Heart left ventricle (tissue), 16 donors: ENCODE measurements at places on chromosomes 12 and 14.
A peak's percentile ranks its signal among the peaks of the same experiment; 100 is the strongest.

DNA sequence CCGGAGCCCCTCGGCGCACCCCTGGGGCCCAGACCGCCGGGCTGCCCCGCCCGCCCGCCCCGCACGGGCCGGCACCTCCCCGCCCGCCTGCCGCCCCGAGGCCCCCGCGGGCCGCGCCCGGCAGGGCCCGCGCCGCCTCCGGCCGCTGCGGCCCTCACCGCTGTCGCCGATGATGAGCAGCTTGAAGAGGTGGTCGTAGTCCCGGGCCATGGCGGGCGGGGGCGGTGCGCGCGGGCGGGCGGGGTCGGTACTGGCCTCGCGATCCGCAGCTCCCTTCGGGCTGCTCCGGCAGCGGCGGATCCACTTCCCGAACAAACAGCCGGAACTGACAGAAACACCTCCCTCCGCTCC, at the start of gene RAB35:
Gene RAB35, minus strand, starts transcription at position 313 of the 351 bp plus-strand sequence. Its CDS starts 103 bp downstream, at position 210.
- no peaks in the 10 kb centered on the region for H3K36me3 ChIP-seq
- H3K27me3 ChIP-seq, result no peaks in the 10 kb centered on the region
- peak within 1 kb of the TSS; percentile 95 for H3K27ac ChIP-seq
- peaks cover 7% of the 10 kb centered on the region for H3K4me1 ChIP-seq

GRCh38 chr12:46926526-46926925, 100.7 kb upstream of the SLC38A4 start:
- H3K27me3 ChIP-seq, result no peaks in the 10 kb centered on the region
- no peak overlapping the region for H3K4me3 ChIP-seq
- no peak for DNase-seq
- H3K4me1 ChIP-seq, result no peaks in the 10 kb centered on the region

DNA sequence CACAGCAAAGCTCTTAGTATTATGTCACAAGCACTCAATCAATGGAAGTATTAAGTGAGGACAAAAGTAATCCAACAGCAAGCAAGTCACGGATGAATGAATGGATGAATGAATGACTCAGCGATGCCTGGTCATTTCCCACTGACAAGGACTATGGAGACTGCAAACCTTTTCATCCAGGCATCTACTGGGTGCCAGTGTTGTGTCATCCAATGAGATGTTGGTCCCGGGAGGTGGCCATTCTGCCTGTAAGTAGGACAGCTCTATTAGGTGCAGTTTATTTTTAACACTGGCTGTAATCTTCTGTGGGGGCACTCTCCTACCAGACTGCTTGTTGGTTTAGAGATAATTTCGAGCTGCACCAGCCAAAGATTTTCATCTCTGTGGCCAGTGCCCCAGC, 39.4 kb downstream of the STAB2 start:
- H3K36me3 ChIP-seq, result no peaks in the 10 kb centered on the region
- H3K4me1 ChIP-seq, result no peaks in the 10 kb centered on the region
- peak overlapping the region; percentile 37 for H3K27ac ChIP-seq
- H3K27me3 ChIP-seq, result no peaks in the 10 kb centered on the region
- H3K4me3 ChIP-seq, result no peak overlapping the region

- H3K27me3 ChIP-seq, result no peaks in the 10 kb centered on the region
- H3K4me1 ChIP-seq, result no peaks in the 10 kb centered on the region
- H3K36me3 ChIP-seq, result peaks cover 81% of the 10 kb centered on the region
- no peak for DNase-seq
These were observed 69.9 kb downstream of the DDX51 start for GRCh38 chr12:132074216-132074615.

DNA sequence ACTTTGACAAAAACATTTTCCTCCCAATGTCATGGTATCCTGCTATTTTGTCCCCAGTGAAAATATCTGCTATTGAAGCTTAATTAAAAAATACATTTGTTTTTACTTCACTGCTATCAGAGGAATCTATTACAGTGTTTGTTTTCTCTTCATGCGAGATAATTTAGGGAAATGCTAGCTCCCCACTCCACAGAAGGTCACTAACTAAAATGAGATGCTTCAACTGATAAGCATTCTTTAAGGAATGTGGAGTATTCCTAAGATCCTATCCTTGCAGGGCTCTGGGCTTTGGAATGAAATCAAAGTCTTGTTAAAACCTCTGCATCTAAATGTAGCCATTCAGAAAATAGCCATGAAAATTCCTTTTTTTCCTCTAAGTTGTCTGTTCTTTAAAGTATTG, 39.5 kb downstream of the PAX9 start:
- no peak for DNase-seq
- H3K4me1 ChIP-seq, result no peaks in the 10 kb centered on the region
- H3K36me3 ChIP-seq, result no peaks in the 10 kb centered on the region
- no peaks in the 10 kb centered on the region for H3K27me3 ChIP-seq

DNA sequence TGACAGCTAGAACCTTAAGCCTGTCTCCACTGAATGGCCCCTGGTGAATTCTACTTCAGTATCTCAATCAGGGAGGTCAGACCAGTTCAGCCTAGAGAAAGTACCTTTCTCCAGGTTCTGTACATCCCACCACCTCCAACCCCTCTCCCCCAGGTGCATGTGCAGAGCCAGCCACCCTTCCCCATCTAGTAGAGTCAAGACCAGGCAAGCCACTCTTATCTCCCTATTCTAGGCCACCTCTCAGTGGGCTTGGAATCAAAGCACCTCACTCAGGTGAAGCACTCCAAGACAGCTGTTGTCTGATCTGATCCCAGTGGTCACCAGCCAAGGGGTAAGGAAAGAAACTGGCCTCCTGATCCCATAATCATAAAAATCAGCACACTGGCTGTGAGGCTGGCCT, 340.9 kb downstream of the BCL11B start:
- no peaks in the 10 kb centered on the region for H3K36me3 ChIP-seq
- no peak overlapping the region for H3K4me3 ChIP-seq
- DNase-seq, result no peak
- no peak overlapping the region for H3K27ac ChIP-seq
- H3K4me1 ChIP-seq, result no peaks in the 10 kb centered on the region

- H3K27ac ChIP-seq, result no peak overlapping the region
- H3K4me3 ChIP-seq, result no peak overlapping the region
These were observed 24.8 kb downstream of the EPYC start for GRCh38 chr12:90979951-90980350.

GRCh38 chr12:62865937-62866336, 69.0 kb downstream of the PPM1H start:
- H3K27me3 ChIP-seq, result no peaks in the 10 kb centered on the region
- H3K36me3 ChIP-seq, result no peaks in the 10 kb centered on the region
- DNase-seq, result no peak
- H3K4me1 ChIP-seq, result peaks cover 17% of the 10 kb centered on the region

- no peak for DNase-seq
- H3K4me1 ChIP-seq, result no peaks in the 10 kb centered on the region
- no peak overlapping the region for H3K4me3 ChIP-seq
- no peak overlapping the region for H3K27ac ChIP-seq
- no peaks in the 10 kb centered on the region for H3K36me3 ChIP-seq
These were observed 24.0 kb upstream of the CLEC4E start for GRCh38 chr12:8564656-8565055.

DNA sequence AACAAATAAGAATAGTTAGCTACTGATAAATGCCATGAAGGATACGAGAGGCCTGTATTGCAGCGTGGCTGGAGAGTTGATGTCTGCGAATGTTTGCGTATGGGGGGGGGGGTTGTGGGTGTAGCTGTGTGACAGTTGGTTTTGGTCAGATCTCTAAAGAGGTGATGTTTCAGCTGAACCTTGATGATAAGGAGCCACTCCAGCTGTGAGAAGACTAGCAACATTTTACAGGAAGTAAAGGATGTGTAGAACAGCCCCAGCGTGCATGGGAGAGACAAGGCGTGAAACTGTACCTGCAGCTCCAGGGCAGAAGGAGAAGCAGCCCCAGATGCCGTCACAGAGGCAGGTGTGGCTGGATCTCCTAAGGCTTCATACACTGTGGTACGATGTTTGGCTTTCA, 416.9 kb downstream of the TMEM132D start:
- no peak overlapping the region for H3K27ac ChIP-seq
- H3K27me3 ChIP-seq, result no peaks in the 10 kb centered on the region
- no peak overlapping the region for H3K4me3 ChIP-seq
- no peaks in the 10 kb centered on the region for H3K4me1 ChIP-seq

DNA sequence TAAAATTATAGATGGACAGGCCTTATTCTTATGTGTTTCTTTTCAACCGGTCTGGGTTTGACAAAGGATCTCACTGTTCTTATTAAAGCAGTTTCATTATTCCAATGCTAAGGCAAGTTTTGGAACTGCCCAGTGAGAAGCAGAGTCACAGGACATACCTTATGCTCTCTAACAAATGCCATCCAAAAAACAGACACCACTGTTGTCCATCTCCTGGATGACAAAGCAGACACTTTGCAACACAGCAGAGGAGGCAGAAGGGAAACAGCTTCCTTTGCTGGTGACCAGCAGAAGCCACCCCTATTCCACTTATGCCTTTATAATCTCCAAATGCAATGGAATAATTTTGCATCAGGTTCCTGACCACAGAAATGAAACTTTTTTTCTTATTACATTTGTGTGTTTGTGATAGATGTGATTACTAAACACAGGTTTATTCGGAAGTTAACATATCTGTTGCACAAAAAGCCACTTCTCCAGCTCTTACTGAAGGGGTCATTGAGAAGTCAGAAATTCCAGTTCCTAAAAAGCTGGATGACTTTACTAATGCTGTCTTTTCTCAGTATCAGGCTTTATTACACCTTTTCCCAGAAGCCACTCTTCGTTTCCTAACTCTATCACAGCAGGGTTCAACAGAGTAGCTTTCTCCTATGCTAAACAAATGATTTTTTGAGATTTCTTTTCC, 115.6 kb downstream of the BTG1 start:
- H3K27me3 ChIP-seq, result no peaks in the 10 kb centered on the region
- no peak overlapping the region for H3K4me3 ChIP-seq
- H3K4me1 ChIP-seq, result peaks cover 17% of the 10 kb centered on the region
- H3K36me3 ChIP-seq, result no peaks in the 10 kb centered on the region
- H3K27ac ChIP-seq, result peak overlapping the region; percentile 67

GRCh38 chr14:23910876-23911210, 42.7 kb upstream of the DHRS4 start:
- H3K27ac ChIP-seq, result no peak overlapping the region
- no peaks in the 10 kb centered on the region for H3K4me1 ChIP-seq
- no peaks in the 10 kb centered on the region for H3K36me3 ChIP-seq
- H3K27me3 ChIP-seq, result no peaks in the 10 kb centered on the region
- no peak for DNase-seq

- no peak for DNase-seq
- no peaks in the 10 kb centered on the region for H3K4me1 ChIP-seq
- no peak overlapping the region for H3K27ac ChIP-seq
- H3K4me3 ChIP-seq, result no peak overlapping the region
- H3K27me3 ChIP-seq, result no peaks in the 10 kb centered on the region
These were observed 1061.8 kb upstream of the FLRT2 start for GRCh38 chr14:84468153-84468552.

GRCh38 chr14:68308726-68309520, 483.9 kb downstream of the ZFP36L1 start:
- DNase-seq, result no peak
- no peak overlapping the region for H3K4me3 ChIP-seq
- H3K27me3 ChIP-seq, result no peaks in the 10 kb centered on the region
- peaks cover 33% of the 10 kb centered on the region for H3K4me1 ChIP-seq
- no peaks in the 10 kb centered on the region for H3K36me3 ChIP-seq

- H3K36me3 ChIP-seq, result no peaks in the 10 kb centered on the region
- H3K4me3 ChIP-seq, result no peak overlapping the region
- H3K4me1 ChIP-seq, result no peaks in the 10 kb centered on the region
- DNase-seq, result peak; percentile 46
- no peak overlapping the region for H3K27ac ChIP-seq
These were observed 115.0 kb downstream of the RPAP3 start for GRCh38 chr12:47590771-47591360.

DNA sequence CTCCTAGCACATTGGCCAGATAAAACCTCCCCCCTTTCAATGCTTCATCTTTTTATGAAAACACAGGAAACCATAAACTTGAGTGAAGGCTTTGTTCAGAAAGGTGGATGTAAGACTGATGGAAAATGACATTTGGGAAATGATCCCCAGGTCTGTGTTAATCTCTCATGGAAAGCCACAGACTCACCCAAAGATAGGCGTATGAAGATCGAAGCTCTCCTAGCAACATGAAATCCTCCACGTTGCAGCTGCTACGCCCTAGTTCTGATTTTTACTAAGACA, 63.4 kb upstream of the PTGR2 start:
- peaks cover 67% of the 10 kb centered on the region for H3K4me1 ChIP-seq
- H3K27ac ChIP-seq, result peak overlapping the region; percentile 98

DNA sequence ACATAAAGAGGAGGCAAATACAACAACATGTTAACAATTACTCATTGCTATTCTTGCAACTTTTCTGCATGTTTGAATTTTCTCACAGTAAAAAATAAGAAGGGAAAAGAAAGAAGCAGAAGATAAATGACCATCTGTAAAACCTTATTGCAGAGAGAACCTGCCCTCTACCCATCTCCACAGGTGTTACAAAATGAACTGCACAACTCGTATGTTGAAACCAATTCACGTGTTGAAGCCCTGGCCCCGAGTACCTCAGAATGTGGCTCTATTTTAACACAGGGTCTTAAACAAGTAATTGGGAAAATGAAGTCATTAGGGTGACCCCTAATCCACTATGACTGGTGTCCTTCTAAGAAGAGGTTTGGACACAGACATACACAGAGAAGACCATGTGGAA, 39.5 kb downstream of the FOXN3 start:
- H3K27me3 ChIP-seq, result no peaks in the 10 kb centered on the region
- H3K27ac ChIP-seq, result no peak overlapping the region
- no peaks in the 10 kb centered on the region for H3K36me3 ChIP-seq
- no peaks in the 10 kb centered on the region for H3K4me1 ChIP-seq
- no peak for DNase-seq

GRCh38 chr12:52600071-52600470, 1.2 kb downstream of the KRT72 start:
- H3K27me3 ChIP-seq, result peaks cover 62% of the 10 kb centered on the region
- H3K36me3 ChIP-seq, result no peaks in the 10 kb centered on the region
- no peak overlapping the region for H3K4me3 ChIP-seq

GRCh38 chr12:124620606-124621295, 53.3 kb upstream of the NCOR2 start:
- no peak overlapping the region for H3K4me3 ChIP-seq
- H3K36me3 ChIP-seq, result no peaks in the 10 kb centered on the region
- H3K27ac ChIP-seq, result peak overlapping the region; percentile 22
- peaks cover 22% of the 10 kb centered on the region for H3K4me1 ChIP-seq
- DNase-seq, result no peak
- no peaks in the 10 kb centered on the region for H3K27me3 ChIP-seq

DNA sequence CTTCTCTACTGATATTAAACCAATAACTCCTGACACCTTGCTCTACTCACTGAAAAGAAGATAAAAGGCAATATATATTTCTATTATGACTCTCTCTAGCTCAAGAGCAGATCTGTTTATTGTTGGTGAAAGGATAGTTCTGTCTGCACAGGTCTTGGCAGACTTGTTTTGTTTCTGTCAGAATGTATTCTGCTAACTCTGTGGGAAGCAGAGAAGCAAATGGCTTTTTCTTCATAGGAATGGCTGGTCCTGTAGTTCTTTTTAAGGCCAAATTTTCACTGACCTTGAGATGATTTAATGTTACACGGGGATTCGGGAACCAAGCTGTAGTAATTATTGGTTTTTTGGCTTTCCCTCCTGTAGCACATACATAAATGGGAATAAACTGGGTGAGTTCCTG, 512.1 kb downstream of the DIO2 start:
- H3K27me3 ChIP-seq, result no peaks in the 10 kb centered on the region
- no peaks in the 10 kb centered on the region for H3K4me1 ChIP-seq
- no peaks in the 10 kb centered on the region for H3K36me3 ChIP-seq
- H3K27ac ChIP-seq, result no peak overlapping the region
- DNase-seq, result no peak

- H3K27ac ChIP-seq, result peak overlapping the region; percentile 90
- H3K36me3 ChIP-seq, result no peaks in the 10 kb centered on the region
- DNase-seq, result peak; percentile 39
- no peaks in the 10 kb centered on the region for H3K27me3 ChIP-seq
These were observed 1.3 kb downstream of the RASSF3 start for GRCh38 chr12:64611341-64612284.

- H3K36me3 ChIP-seq, result no peaks in the 10 kb centered on the region
- no peaks in the 10 kb centered on the region for H3K4me1 ChIP-seq
- H3K4me3 ChIP-seq, result no peak overlapping the region
These were observed 188.0 kb downstream of the CAND1 start for GRCh38 chr12:67457136-67457535.
